ENCODE measurements at places on chromosomes 4 and X. TPM values are rescaled to one million over a fixed set of nuclear protein-coding genes. Genes with fewer than 3 reads are reported as not detected.

The SYTL4 gene
- total RNA-seq: 7.1 TPM

The DCAF12L2 gene
- total RNA-seq: 1.1 TPM

The POF1B gene
- total RNA-seq: 1.5 TPM

The NAP1L3 gene
- total RNA-seq: 5.7 TPM

The FABP2 gene
- total RNA-seq: not detected

The SPANXC gene
- not detected for total RNA-seq
